Stimulated activated CD4-positive, alpha-beta T cell treated with anti-CD3 and anti-CD28 coated beads, Interleukin-2, amount 100 ng/mL, for 24 hours (primary cell): ENCODE measurements at places on chromosomes 3 and 15.

DNA sequence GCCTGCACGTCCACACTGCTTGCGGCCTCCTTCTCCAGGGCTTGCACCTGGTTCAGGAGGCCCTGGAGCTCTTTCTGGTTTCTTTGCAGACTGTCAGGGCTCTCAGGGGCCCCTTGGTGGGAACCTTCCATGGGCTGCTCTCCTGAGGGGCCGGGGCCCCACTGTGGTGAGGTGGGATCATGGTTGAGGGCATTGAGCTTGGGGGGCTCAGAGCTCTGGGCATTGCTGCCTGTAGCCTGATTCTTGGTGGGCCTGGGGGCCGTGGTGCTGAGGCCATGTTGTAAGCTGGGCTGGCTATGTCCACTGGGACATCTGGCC lies 7.5 kb downstream of the XIRP1 start:
- DNase-seq, result no peak

- peak; percentile 66 for DNase-seq
These were observed 489 bp downstream of the GMPPB start for GRCh38 chr3:49723296-49723627.

GRCh38 chr3:107959550-107960154 lies 131.2 kb downstream of the CD47 start:
- DNase-seq, result no peak

DNA sequence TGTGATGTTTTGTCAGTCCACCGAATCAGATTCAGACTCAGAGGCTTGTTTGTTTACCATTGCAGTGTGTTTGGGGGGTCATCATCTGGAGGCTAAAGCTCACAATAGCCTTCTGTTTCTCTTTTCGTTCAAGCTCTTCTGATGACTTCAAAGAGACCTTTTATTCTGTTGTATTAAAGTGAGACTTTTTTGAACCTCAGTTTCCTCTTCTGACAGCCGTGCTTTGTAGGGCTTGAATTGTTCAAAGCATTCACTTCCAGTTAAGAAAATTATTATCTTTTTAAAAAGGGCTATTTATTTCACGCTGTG lies 1.3 kb downstream of the PXK start:
- DNase-seq, result no peak

- no peak for DNase-seq
These were observed 11.3 kb downstream of the KLHDC8B start for GRCh38 chr3:49182682-49183081.

- no peak for DNase-seq
These were observed 23.3 kb downstream of the FMN1 start for GRCh38 chr15:33171202-33171601.

- DNase-seq, result peak; percentile 30
These were observed 183.4 kb upstream of the TOPAZ1 start for GRCh38 chr3:44058022-44058867.

DNA sequence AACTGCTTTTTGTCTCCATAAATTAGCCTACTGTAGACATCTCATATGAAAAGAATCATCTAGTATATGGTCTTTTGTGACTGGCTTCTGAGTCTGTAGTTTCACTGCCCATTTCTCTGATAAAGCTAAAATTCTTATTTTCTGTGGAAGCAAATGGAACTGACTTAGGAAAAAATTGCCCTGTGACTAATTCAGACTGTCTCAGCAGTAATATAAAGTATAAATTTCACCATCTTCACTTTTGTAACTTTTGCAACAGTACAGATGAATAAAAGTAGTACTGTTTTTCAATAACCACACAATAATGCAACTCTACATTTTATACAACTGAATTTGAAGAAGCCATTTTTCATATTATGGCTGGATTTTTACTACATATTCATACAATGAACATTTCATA lies 104.1 kb downstream of the TBC1D5 start:
- DNase-seq, result no peak

DNA sequence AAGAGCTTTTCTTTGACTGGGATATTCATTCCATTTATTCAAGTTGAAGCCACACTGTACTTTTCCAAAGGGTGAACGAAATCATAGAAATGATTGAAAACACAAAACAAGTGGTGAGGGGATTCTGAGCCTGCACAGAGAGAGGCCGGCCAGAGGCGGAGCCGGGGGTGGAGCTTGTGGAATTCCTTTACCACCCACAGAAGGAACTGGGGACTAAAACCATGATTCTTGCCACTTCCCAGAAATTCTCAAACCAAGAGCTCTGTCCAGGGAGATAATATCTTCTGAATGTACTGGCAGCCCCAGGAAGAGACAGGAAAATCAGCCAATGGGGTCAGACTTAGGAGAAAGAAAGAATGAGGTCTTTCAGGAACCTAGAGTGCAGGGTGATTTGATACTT lies 20.8 kb downstream of the FBN1 start:
- no peak for DNase-seq

DNA sequence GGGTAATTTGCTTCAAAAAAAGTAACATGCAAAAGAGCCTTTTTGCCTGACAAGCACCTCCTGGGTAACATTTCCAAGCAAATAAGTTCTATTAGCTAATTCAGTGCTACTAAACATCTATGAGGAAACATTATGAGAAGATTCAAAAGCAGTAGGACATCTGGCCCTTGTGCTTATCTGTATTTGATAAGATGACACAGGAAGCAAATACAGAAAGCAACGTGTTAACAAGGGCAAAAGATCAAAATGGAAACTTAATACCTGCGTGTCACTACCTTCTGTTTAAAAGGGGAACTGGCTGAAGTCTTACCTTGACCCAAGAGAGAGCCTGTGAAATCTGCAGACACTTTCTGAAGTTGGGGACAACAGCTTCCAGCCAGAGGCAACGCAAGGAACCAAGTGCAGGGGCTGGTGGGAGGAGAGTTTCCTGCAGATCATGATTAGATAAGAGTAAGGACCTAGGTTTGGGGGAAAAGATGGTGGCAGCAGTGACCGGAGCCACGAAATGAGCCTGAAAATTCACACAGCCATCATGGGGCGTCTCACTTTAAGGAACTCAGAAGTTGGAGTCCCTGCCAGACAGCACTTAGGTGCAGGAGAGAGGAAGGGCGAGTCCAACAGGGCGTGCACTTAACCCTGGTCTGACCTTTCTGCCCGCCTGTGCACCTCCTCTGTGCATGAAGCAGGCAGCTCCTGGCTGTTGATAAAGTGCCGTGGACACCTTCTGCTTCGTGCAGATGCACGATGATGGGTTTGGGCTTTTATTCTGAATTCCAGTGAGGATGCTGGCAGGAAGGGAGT lies 153.6 kb upstream of the BHLHE40 start:
- DNase-seq, result peak; percentile 23

DNA sequence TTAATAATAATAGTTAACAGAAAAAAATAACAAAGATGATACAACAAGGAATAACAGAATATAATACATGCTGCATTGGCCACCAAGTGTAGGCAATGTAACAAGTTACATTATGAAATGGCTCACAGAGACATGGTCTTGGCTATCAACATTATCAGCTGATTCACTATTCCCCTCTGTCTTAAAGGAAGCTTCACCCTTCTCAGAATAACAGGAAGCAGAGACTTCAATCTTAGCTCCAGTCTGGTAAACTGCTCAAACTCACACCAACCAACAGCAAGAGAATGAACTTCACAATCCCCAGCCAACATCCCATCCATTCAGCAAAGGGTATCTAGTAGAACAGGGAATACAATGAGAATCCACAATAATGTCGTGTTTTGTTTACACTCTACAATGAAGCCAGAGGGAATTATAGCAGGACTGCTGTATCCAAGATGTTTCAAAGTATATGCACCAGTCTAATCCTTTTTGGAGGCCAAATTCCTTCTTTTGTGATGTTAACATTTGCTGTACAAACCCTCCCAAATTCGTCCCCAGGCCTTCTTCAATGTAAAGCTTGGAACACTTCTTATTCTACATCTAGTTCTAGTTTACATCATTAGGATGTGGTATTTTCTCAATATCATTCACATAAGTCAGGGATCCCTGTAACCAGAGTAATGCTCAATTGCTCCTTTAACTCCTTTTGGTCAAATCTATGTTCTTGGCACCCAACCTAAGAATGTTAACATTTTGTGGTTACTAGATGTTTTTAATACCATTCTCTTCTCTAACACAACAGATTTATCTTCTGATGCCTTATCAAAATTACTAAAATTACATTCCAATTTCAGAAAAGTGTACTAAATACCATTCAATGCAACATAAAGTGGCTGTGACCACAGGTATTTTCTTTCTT lies 52.4 kb upstream of the CMSS1 start:
- DNase-seq, result no peak

- DNase-seq, result no peak
These were observed 130.6 kb upstream of the MEF2A start for GRCh38 chr15:99435113-99435695.

DNA sequence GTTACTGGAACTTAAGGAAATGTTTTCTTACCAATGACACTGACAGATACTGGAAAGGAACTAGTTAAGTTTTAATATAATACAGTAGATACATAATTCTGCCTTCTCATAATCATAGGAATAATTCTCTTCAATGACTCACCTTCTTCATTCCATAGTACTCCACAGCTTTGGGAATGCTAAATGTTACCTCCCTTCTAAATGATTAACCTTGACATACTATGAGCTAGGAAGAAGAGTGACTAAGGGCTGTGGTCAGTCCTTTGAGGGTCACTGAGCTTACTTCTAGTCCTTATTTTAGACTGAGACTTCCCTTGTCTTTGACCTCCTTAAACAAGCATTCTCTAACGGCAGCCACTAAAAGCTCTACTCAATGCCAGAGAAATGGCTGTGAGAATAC lies 69.6 kb upstream of the PPIB start:
- DNase-seq, result no peak

DNA sequence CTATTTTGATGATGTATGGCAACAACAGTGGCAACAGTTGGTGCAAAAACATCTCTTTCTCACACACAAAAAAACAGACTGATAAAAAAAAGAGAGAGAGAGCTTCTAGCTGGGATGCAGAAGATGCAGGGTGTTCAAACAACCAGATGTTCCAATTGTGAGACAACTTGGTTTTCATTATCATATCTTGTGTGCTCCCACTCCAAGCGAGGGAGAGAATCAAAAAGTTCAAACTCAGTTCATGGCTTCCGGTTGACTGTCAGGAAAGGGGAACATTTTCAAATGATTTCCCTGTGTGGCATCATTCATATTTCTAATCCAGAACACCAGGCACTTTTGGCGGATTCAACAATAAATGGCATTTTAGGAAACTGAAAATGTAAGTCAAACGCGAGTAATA lies 72.1 kb downstream of the RSL24D1 start:
- no peak for DNase-seq

DNA sequence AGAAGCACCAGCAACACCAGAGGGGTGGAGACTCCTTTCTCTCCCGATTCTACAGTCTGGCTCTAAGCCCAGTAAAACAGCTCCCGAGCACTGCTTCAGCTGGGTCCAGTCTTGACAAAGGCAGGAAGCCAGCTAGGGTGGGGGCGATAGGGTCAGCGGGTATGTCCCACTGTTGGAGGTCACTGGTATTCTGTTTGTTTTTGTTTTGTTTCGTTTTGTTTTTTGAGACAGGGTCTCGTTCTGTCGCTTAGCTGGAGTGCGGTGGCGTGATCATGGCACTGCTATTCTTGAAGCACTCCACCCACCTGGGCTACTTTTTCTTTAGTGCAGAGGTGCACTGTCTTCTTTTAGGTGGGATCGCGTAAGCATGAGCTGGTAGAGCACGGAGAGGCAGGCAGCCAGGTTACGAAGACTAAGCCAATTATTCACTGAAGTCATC lies 16.3 kb downstream of the GCSAM start:
- no peak for DNase-seq

DNA sequence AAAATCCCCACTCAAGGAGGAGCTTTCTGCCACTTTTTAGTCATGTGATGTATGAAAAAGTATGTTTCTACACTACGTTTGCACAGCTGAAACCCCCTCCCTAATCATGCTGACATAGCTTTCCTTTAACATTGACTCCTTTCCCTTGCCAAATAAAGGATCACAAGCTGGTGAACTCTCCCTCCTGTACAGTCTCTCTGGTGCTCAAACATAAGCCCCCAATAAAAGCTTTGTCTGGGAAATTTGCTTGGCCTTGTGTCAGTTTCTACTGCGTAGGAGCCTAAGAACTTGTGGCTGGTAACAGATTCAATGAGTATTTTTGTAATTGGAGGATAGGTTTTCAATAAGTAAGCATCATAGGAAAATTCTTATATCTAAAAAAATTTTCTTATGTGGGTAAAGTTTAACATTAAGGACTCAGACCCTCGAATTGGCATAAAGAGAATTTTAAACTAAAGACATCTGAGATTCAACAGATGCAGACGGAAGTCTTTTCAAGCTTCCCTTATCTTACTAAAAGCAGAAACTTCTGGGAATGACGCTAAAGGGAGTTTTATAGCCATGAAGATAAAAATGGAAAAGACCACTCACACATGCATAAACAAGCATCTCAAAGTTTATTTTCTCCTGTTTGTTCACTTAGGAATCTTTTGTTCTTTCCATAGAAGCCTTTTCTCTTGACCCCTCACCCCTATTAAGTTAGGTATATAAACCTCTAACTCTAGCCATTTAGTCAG lies 44.1 kb upstream of the P2RY1 start:
- DNase-seq, result no peak

- no peak for DNase-seq
These were observed 10.6 kb downstream of the ALDH1A3 start for GRCh38 chr15:100890051-100890720.

DNA sequence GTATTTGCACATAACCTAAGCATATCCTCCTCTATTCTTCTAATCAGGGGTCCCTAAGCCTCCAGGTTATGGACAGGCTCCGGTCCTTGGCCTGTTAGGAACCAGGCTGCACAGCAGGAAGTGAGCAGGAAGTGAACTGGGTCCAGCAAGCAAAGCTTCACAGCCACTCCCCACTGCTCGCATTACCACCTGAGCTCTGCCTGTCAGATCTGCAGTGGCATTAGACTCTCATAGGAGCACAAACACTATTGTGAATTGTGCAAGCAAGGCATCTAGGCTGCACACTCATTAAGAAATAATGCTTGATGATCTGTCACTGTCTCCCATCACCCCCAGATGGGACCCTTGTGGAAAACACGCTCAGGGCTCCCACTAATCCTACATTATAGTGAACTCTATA lies 9.8 kb downstream of the MSL2 start:
- DNase-seq, result no peak

- no peak for DNase-seq
These were observed 301.6 kb downstream of the ZPLD1 start for GRCh38 chr3:102736288-102736974.

DNA sequence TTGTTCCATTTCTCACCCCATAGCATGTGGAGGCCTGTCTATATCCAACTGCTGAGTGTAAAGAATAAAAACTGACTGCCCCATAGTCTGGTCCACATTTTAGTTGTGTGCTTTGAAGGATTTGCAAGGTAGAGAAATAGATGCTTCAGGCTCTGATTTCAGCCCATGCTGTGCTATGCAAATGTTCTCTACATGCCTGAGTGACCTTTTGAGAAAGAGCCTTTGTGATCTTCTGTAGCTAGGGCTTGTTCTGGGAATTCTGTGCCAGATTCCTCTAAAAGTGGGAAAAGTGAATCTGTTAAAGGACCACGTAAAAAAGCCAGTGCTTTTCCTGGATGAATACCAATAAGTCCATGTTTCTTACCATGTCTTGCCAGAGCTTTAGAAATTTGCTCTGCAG lies 5.2 kb downstream of the KCTD6 start:
- DNase-seq, result no peak

- DNase-seq, result no peak
These were observed 18.9 kb downstream of the GHRL start for GRCh38 chr3:10273702-10274305.

GRCh38 chr3:160831401-160831800 lies 75.4 kb downstream of the PPM1L start:
- no peak for DNase-seq

- DNase-seq, result no peak
These were observed 35.1 kb downstream of the GJD2 start for GRCh38 chr15:34719695-34720094.
